ELR (cell line): ENCODE measurements at places on chromosomes 2 and 18.

GRCh38 chr2:241197947-241198346 lies 9.5 kb downstream of the ANO7 start:
- DNase-seq, result no peak

DNA sequence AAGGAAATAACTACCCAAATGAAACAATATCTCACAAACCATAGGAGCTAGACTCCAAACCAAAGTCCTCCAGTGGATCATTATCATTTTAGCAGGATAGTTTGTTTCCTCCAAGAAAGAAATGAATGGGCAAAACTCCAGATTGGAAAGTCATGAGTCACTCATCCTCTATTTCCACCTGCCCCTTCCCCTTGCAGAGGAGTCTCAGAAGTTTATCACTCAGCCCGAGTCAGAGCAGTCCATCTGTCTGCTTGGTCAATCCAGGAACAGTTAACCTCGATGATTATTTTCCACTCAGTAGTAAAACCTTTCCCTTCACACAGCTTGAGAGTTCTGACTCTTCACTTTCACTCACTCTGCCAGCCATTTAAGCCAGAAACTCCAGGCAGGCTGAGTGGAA lies 462.2 kb downstream of the BCL11A start:
- no peak for DNase-seq

- no peak for DNase-seq
Observed at GRCh38 chr2:34291076-34291475, 692.0 kb upstream of the FAM98A start.

GRCh38 chr18:48404716-48405507 lies 4.3 kb downstream of the ZBTB7C start:
- peak; percentile 56 for DNase-seq

- peak; percentile 86 for DNase-seq
Observed at GRCh38 chr2:38508311-38509039, 94.3 kb downstream of the HNRNPLL start.

DNA sequence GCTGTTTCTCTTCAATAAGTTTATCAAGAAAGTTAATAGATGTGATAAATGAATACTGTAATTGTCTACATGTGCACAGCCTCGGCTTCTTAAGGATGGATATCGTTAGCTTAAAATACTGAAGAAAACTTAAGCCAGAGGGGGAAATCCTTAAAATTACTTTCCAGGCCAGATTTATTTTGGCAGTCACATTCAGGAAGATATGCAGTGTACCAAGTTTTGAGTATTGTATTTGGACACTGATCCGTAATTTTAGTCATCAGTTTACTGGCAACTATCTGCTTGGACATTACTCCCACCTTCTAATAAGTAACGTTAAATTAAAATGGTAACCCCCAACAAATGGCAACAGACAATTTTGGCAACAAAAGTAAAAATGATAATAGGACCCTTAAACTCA lies 770.0 kb upstream of the ZEB2 start:
- no peak for DNase-seq

DNA sequence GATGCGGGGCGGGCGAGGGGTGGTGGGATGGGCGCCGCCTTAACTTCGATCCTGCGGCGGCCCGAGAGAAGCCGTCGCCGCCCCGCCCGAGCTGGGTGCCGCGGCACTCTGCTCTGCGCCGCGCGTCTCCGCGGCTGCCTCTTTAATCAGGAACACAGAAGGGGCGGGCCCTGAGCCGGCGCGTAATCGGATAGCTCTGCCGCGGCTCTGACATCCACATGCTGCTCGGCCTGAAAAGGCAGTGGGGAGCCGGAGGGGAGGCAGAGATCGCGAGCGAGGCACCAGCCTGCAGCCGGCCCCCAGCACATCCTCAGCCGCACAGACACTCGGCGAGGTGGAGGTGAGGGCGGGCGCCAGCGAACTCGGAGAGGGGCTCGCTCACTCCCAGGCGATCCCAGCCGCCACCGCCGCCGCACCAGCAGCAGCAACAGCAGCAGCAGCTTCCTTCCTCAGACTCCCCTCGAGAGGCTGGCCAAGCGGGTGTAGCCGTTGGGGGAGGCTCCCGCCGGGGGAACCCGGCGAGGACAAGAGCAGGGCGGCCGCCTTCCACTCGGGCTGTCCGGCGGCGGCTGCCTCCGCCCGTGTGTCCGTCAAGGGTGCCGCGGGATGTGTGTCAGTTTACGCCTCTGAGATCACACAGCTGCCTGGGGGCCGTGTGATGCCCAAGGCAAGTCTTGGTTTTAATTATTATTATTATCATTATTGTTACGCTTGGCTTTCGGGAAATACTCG lies at the start of gene NRP2:
Gene NRP2, plus strand, starts transcription at position 263 of the 732 bp plus-strand sequence. CDS start 790 bp downstream, outside the sequence.
- DNase-seq, result peak; percentile 90

DNA sequence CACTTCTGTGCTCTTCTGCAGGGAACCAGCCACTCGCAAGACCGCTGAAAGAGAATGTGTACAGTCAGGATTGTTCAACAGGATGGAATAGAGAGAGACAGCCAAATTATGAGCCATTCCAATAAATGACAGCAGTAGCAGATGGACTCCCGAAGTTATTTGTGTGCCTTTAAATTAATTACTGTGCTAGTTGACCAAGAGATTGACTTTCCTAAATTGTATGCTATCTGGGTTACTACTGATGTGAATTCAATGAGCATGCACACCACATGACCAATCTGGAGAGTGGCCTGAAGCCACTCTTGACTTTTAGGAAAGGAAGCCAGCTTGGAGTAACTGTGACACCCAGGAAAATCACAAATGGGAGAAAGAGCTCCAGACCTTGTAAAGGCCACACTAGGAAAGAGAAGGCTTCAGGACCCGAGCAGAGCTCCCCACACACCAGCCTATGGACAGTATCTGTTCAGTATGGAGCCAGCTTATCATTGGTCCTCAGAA lies 52.8 kb downstream of the CHMP3 start:
- no peak for DNase-seq
